Renal pelvis (tissue), 12 donors: ENCODE measurements at places on chromosomes 6 and 20. TPM values are rescaled to one million over a fixed set of nuclear protein-coding genes. Genes with fewer than 3 reads are reported as not detected.

GRCh38 chr6:12324099-12324498 lies 33.9 kb downstream of the EDN1 start:
- no peak for DNase-seq

Gene ALDH8A1
- 28.0 TPM for polyA plus RNA-seq

DNA sequence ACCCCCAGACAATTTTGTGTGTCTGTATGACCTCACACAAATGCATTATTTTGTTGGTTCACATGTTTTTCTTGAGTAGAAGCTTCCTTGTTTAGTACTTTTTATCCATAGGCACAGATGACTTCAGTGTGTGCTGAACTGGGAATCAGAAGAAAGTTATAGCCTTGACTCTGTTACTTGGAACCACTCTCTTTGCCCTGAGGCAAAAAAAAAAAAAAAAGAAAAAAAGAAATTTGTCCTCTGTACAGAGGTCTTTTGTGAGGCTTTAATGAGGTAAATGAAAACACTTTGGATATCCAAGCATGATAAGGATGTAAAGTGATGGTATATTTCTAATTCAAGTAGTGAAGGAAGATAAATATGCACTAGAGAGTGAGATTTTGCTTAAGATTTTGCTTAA lies 51.9 kb downstream of the TRMT11 start:
- DNase-seq = no peak

DNA sequence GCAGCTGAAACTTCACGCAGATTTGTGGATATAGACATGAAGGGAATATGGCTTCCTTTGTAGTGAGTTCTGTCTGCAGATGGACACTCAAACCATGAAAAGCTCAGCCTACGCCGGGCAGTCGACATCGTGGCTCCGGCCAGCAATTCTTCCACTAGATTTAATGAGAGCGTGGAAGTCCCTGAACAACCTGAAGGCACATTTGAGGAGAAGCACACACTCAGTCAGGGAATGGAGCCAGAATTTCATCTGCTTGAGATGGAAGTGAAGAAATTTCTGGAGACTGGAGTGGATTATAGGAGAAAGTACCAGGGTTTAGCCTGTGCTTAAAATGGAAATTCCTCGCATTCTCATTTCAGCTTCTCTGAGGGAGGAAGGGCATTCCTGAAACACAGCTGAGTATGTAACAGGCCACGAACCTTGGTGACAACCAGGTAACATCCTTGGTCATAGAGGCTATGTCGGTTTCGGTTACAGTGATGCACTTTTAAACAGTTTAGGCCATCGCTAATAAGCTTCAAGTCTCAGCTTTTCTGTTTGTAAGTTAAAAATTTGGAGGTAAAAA lies 80.5 kb upstream of the AGPAT4 start:
- DNase-seq = no peak

GRCh38 chr6:156873654-156874380 lies 96.6 kb downstream of the ARID1B start:
- DNase-seq = no peak

Gene KHDC1L
- polyA plus RNA-seq = 0.79 TPM

GRCh38 chr6:125656287-125656870 lies 93.1 kb upstream of the HEY2 start:
- DNase-seq = no peak

GRCh38 chr20:23061734-23062561 lies 12.5 kb upstream of the THBD start:
- peak; percentile 73 for DNase-seq

Gene TPBG
- polyA plus RNA-seq = 24.8 TPM

DNA sequence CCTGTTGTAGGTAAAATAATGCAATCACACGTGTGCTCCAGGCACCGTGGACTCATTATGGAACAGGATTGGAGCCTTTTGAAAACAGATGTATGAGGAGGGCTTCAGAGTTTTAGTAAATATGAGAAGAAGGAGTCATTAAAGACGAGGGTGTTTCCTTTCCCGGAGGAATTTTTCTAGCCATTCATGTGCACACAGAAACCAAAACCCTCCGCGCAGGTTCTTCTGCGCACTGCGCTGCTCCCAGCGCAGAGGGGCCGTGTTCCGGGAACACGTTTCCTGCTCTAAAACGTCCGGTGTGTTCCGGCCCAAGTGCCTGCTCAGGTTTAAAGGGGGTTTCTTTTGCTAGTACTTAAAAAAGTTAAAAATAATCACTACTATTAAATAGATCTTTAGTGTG lies 11.6 kb downstream of the GPR31 start:
- no peak for DNase-seq

Gene PROCR
- polyA plus RNA-seq = 9.4 TPM

Gene BFSP1
- polyA plus RNA-seq = 3.3 TPM

DNA sequence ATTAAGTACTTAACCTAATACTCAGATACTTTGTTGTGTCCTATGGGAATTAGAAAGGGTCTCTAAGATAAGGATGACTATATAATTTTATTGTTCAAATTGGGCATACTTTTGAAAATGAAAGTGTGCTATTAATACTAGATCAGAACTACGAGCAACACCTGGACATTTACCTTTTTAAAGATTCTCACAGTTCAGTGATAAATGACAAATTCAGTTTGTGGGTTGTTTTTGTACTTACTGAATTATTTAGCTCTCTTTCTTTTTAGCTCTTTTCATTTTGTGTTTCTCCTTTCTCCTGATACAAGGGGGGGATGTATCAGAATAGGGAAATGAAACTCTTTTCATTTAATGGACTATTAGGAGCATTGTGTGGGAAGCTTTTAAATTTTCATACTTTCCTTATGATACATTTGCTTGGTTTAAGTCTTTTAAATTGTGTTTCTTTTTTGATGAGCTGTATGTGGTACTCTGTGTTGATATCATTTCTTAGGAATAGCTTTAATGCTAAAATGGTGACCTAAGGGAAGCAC lies 47.5 kb downstream of the PHF3 start:
- no peak for DNase-seq

GRCh38 chr20:59561228-59561605 lies 43.1 kb upstream of the PHACTR3 start:
- no peak for DNase-seq

Gene VNN1
- polyA plus RNA-seq = 0.14 TPM

DNA sequence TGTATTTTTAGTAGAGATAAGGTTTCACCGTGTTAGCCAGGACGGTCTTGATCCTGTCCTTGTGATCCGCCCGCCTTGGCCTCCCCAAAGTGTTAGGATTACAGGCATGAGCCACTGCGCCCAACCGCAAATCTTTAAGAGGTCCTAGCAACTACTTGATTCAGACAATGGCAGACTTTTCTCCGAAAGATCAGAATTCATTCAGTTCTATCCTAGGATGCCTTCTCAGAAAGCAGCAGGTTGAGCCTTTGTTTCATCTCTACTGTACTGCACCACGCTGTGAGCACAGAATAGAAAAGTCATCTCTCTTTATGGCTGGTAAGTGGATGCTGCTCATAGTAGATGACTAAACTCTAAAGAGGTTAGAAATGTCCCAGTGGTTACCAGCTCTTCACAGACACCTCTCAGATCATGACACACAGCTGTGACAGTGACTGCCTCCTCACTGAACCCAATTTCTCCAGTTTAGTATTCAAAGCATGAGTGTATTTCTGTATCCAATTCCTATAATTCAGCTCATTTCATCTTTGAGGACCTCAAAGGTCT lies 6.0 kb upstream of the HSF2 start:
- no peak for DNase-seq

Gene GABRR1
- 1.6 TPM for polyA plus RNA-seq
